Activated T-cell treated with anti-CD3 and anti-CD28 coated beads, Interleukin-2, amount 50 U/mL, for 72 hours (primary cell): ENCODE measurements at places on chromosomes 13 and 19. TPM values are rescaled to one million over a fixed set of nuclear protein-coding genes. Genes with fewer than 3 reads are reported as not detected.
A peak's percentile ranks its signal among the peaks of the same experiment; 100 is the strongest.

The MATK gene
- total RNA-seq: 19.2 TPM

The MYO1F gene
- total RNA-seq: 54.1 TPM

GRCh38 chr19:33953023-33953422 is 156.4 kb downstream of the KCTD15 start:
- H3K36me3 ChIP-seq: no peaks in the 10 kb centered on the region
- no peak overlapping the region for H3K27ac ChIP-seq

GRCh38 chr13:64186503-64187250 is 2771.0 kb upstream of the PCDH20 start:
- no peak overlapping the region for H3K27ac ChIP-seq
- no peaks in the 10 kb centered on the region for H3K36me3 ChIP-seq
- H3K27me3 ChIP-seq: no peaks in the 10 kb centered on the region
- DNase-seq: no peak
- H3K4me3 ChIP-seq: no peak overlapping the region

The ZNF850 gene
- 14.9 TPM for total RNA-seq

The KLK15 gene
- total RNA-seq: not detected

The PSG11 gene
- total RNA-seq: not detected

- DNase-seq: no peak
- no peak overlapping the region for H3K4me3 ChIP-seq
- peaks cover 4% of the 10 kb centered on the region for H3K4me1 ChIP-seq
- no peak overlapping the region for H3K27ac ChIP-seq
- H3K27me3 ChIP-seq: no peaks in the 10 kb centered on the region
- H3K36me3 ChIP-seq: no peaks in the 10 kb centered on the region
These were observed 15.3 kb upstream of the GJB6 start for GRCh38 chr13:20247403-20247802.

GRCh38 chr19:801861-802497 is 4.7 kb downstream of the PTBP1 start:
- no peaks in the 10 kb centered on the region for H3K27me3 ChIP-seq
- H3K27ac ChIP-seq: peak overlapping the region; percentile 84
- H3K4me1 ChIP-seq: peaks cover 39% of the 10 kb centered on the region
- H3K36me3 ChIP-seq: peaks cover 17% of the 10 kb centered on the region
- H3K4me3 ChIP-seq: peak overlapping the region; percentile 89
- no peak for DNase-seq

GRCh38 chr13:33446821-33447725 is 161.5 kb upstream of the STARD13 start:
- DNase-seq: no peak
- no peak overlapping the region for H3K4me3 ChIP-seq
- H3K4me1 ChIP-seq: no peaks in the 10 kb centered on the region
- no peaks in the 10 kb centered on the region for H3K36me3 ChIP-seq
- H3K27ac ChIP-seq: no peak overlapping the region

The MEGF8 gene
- 14.0 TPM for total RNA-seq

The PTPRH gene
- total RNA-seq: not detected

GRCh38 chr19:47243364-47243775 is 12.4 kb upstream of the BBC3 start:
- H3K27ac ChIP-seq: peak overlapping the region; percentile 96
- H3K4me3 ChIP-seq: peak overlapping the region; percentile 93
- peaks cover 24% of the 10 kb centered on the region for H3K4me1 ChIP-seq
- H3K36me3 ChIP-seq: peaks cover 10% of the 10 kb centered on the region

DNA sequence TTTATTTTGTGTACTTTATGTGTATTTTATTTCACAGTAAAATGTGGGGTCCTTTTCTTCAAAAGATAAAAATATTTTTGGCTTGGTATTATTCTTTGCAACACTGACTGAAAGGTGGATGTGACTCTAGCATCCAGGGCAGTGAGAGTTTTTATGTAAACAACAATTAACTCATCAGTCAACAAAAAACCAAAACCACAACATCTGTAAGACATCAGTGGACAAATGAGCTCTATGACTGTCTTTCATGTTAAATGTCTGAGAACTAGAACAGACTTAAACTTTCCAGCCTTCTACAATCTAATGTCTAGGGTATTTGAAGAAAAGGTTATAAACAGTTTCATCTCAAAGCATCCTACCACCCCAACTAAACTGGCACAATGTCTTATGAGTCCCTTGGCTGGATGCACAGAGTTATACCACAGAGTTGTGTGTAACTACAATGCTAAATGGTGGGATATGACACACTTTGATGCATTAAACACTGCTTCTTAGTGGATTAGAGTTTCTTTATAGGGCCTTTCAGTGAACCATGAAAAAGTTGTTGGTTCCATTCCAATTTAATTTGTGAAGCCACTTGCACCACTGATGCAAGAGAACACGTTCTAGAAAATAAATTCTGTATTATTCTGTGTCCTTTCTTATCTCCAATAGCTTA is 544.2 kb upstream of the KLF12 start:
- no peak overlapping the region for H3K4me3 ChIP-seq
- H3K27ac ChIP-seq: no peak overlapping the region
- H3K4me1 ChIP-seq: no peaks in the 10 kb centered on the region

- H3K27me3 ChIP-seq: no peaks in the 10 kb centered on the region
- peak within 1 kb of the TSS; percentile 83 for H3K27ac ChIP-seq
- peak within 1 kb of the TSS; percentile 93 for H3K4me3 ChIP-seq
- no peaks in the 10 kb centered on the region for H3K36me3 ChIP-seq
- DNase-seq: peak; percentile 90
These were observed at the start of gene ZNF763 for GRCh38 chr19:11964858-11965645. Gene ZNF763 (plus strand): TSS chr19:11965040. CDS start chr19:11965209, 169 bp downstream.
